Dorsolateral prefrontal cortex (tissue), 122 donors: ENCODE measurements at places on chromosomes 11 and 22.
A peak's percentile ranks its signal among the peaks of the same experiment; 100 is the strongest.

GRCh38 chr11:6628526-6628925, 9.3 kb upstream of the TPP1 start:
- no peak for DNase-seq

DNA sequence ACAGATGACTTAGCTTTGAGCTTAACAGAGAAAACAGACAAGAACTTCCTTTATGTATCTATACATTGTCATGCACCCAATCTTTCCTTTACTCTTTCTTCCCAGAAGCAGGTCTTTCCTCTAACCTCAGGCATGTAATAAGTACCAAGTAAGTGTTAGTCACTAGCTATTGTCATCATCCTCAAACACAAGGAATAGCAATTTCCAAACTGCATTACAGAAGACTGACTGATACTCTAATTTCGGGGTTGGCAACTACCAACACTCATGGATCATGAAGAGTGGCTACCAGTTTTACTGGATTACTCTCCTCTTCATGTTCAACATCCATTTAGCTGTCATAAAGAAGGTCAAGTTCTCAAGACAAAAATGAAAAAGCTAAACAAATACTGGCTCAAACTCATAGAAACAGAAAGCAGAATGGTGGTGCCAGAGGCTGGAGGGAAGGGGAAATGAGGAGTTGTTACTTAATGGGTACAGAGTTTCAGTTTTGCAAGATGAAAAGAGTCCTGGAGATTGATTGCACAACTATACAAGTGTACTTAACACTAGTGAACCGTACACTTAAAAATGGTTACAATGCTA, 111.6 kb downstream of the SIK3 start:
- no peak for DNase-seq

GRCh38 chr11:86812981-86813380, 12.6 kb downstream of the PRSS23 start:
- no peak for DNase-seq

DNA sequence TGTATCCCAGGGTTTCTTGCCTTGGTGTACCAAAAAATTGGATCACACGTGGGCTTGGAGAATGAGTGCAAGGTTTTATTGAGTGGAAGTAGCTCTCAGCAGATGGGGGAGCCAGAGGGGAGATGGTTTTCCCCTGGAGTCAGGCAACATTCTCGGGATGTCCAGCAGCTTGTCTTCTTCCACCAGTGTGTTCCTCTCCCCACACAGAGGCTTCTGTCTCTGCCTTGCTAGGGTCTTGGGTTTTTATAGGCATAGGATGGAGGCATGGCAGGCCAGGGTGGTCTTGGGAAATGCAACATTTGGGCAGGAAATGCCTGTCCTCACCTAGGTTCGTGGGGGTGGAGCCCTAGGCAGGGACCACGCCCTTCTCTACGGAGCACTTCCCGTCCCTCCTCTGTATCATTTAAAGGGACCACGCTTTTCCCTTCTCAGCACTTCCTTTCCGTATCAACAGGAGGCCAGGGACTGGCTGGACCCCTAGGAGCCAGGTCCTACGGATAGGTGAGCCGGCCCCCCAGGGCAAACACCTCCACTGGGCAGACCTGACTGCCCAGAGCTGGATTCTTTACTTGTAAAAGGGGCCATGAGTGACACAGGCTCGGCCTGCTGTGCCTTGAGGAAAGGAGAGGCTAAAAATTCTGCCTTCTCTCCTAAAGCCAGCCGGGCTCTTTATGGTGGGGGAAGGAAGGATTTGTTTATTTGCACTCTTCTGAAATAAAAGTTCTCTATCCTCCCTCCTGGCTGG, 55.3 kb upstream of the CCDC188 start:
- no peak for DNase-seq

GRCh38 chr11:125871391-125872137, 15.9 kb upstream of the HYLS1 start:
- no peak for DNase-seq

- no peak for DNase-seq
These were observed 14.4 kb downstream of the LGR4 start for GRCh38 chr11:27458182-27458581.

- DNase-seq: peak; percentile 91
These were observed 6.2 kb downstream of the TEAD1 start for GRCh38 chr11:12680246-12680939.

DNA sequence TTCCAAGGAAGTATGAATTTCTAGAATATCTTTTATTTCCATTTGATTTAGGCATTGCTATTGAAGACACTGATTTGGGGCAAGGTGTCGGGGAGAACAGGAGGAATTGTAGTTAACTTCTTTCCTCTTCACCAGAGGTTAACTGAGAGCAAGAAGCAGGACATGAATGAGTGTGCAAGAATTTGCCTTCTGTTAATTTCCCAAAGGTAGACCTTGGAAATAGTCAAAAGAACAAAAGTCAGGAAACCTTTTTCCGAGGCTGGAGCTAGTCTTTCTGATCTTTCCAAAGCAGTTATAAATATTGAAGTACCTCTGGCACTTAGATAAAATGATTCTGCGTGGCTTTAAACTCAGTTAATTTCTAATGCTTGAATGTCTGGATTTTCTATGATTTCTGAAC, 66.9 kb downstream of the MTMR3 start:
- no peak for DNase-seq

GRCh38 chr22:46042786-46043185, 65.8 kb upstream of the WNT7B start:
- peak; percentile 28 for DNase-seq

DNA sequence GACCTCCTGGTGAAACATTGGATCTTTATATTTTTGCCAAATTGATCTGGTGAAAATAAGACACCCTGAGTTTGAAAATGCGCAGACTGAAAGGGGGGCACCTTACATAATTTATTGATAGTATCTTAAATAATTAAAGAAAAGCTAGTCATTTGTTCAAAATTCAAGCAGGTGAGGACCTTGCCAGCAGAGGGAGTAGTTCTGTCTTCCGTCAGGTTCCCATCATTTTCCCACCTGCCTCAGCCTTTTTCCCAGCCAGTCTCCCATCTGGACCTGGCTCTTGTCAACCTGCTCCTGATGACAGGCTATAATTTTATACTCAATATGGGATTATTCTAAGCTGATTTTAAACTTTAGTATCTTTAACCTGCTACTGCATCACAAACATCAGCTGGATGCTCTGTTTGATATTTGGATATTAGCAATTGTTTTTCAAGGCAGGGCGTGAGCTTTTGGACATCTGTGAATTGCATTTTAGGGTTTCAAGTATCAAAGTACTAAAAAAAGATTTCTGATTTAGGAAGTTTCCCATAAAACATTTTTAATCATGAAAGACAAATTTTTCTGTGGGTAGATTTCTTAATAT, 132.0 kb downstream of the ELP4 start:
- DNase-seq: no peak

GRCh38 chr11:3146612-3147256, 18.4 kb downstream of the OSBPL5 start:
- DNase-seq: no peak

GRCh38 chr11:837189-837989, 4.6 kb downstream of the CD151 start:
- no peak for DNase-seq

- no peak for DNase-seq
These were observed 65.1 kb downstream of the C11orf65 start for GRCh38 chr11:108402241-108402640.

DNA sequence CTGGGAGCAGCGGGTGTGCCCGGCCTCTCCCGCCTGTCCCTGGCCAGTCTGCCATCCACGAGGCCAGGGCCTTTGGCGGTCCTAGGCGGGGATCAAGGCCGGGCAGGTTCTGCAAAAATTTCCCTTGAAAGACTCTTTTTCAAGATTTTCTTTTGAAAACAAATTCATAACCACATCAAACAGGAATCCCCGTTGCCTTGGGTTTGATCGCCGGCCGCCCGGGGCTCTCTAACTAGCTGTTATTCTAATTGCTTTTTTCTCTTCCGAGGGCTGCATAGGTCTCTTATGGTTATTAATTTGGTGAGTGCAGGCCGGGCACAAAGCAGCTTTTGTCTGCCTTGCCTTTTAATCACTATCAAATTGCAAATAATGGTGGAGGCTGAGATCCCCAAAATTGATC, 42.0 kb downstream of the CDKN1C start:
- no peak for DNase-seq

GRCh38 chr22:43723816-43724215, 88.3 kb downstream of the EFCAB6 start:
- no peak for DNase-seq

DNA sequence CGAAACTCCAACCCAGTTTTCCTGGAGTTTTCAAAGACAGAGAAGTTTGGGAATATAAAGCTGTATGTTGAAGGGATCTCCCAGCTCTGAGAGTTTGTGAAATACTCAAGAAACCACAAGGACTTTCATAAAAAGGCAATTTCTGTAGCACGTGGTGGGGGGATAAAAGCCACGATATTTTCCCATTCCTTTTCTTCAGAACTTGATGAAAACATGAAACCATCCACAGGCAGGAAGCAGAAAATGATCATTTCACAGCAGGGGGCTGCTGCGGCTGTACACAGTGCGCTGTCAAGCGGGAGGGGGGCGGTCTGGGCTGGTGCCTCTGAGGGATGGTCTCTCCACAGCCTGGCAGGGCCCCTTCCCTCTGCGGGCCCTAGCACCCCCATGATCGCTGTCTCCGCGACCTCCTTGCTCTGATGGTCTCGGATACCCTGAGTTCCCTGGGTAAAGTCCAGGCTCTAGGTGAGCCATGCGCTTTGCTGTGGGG, 423.2 kb downstream of the MN1 start:
- DNase-seq: no peak

DNA sequence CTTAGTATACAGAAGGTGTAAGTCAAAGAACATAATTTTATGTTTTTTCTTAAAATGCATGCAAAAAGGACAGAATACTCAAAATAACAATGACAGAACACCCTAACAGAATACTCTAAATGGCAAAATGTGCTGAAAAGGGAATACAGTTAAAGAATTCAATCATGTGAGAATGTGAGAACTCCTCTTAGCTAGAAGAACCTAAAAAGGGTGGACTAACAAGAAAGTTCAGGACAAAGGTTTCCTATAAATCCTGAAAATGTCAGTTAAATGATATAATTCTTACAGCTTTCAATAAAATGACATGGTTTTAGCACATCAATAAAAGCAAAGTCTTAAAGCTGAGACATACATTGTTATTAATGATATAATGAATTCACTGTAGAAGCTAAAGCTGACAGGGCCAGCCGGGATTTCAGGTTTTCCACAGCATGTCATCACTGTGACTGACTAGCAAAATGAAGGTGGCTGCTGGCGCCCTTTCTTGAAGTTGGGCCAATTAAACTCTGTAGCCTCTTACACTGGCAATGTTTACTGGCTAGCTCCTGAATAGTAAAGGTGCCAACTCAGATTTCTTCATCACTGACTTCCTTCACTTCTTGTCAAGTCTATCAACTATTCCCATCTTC, 244.4 kb downstream of the TTC28 start:
- no peak for DNase-seq

GRCh38 chr22:43101306-43101705, 9.2 kb upstream of the BIK start:
- no peak for DNase-seq

DNA sequence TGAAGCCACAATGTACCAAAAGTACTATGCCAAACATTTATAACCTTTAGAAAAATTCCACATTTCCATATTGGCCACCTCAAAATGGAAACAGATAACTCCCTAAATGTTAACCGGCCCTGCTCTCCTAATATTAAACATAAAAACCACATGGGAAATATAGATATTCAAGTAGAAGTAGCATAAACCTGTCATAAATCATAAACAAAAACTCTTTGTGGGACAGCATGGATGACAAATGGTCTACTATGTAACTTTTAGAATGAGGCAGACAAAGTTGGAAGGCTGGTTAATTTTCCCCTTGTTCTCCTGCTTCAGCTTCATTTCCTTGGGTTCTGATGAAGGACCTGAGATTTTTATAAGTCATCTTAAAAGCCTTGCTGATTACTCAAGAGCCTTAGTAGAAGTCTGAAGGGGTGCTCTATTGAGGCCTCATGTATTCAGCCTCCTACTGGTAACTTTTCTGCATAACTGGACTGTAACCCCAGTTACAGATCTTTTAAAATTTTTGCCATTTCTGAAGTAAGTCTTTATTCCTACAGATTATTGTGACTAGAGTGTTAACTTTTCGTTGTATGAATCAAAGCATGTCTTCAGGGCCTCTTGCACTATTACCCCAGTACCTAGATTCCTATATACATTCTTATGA, 116.4 kb downstream of the STIM1 start:
- DNase-seq: no peak

- no peak for DNase-seq
These were observed 132.6 kb upstream of the SERPIND1 start for GRCh38 chr22:20641198-20641892.

DNA sequence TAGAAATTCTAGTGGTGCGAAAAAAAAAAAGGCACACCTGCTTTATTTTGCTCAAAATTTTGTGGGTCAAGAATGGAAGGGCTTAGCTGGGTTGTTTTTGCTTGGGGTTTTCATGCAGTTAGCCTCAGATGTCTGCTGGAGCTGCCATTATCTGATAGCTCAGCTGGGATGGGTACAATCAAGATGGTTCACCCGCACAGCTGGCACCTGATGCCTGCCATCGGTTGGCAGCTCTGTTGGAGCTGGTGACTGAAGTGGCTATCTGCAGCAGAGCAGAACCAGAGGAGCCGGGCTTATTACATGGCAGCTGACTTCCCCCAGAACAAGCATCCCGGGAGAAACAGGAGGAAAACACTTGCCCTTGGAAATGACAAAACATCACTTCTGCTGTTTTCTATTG, 12.1 kb upstream of the ELFN2 start:
- no peak for DNase-seq

- DNase-seq: no peak
These were observed 8.0 kb downstream of the POLD4 start for GRCh38 chr11:67345247-67345919.

GRCh38 chr11:103384652-103385051, 275.4 kb downstream of the DYNC2H1 start:
- no peak for DNase-seq

DNA sequence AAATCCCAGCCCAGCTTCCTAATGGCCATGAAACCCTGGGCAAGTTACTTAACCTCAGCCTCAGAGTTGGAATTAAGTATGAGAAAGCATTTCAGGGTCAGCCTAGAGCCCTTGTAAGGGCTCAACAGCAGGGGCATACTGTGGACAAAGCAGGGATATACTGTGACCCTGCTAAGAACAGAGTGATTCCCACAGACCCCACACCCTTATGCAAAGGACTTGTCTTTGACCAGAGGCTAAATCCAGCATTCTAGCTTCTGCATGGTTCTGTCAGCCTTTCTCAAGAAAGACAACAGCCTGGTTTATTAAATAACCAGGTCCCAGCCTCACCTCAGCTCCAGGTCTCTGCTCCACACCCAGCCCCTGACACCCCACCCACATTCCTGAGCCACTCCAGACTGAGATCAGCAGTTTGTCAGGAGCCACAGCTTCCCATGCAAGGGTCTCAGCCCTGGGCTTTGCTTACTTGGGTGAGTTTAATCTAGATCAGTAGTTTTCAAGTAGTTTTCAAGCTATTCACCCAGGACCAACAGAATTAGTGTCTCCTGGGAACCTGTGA, 69.2 kb downstream of the GALNT18 start:
- no peak for DNase-seq

DNA sequence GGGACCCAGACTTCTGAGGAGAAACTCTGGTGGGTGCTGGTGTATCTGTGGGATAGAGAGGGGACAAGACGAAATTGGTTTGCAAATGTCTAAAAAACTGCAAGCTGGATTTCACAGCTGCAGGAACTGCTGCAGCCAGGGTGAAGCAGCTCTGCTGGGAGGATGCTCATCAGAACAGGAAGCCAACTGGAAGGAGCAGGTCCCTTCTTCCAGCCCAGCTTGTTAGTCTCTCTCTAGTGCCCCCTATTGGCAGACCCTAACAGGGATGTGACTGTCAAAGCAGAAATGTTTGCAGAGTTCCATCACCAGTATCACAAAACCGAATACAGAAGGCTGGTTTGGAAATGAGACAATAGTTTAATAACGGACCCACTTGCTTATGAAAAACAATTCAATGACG, 74.8 kb upstream of the SLC22A12 start:
- no peak for DNase-seq
